ENCODE measurements at places on chromosomes 11 and 22.

- no peak for DNase-seq
These were observed 25.3 kb upstream of the CBX7 start for GRCh38 chr22:39177791-39178190.

- DNase-seq, result no peak
These were observed 44.3 kb downstream of the ZNRF3 start for GRCh38 chr22:28927630-28928029.

GRCh38 chr22:30187094-30187493, 59.5 kb downstream of the LIF start:
- no peak for DNase-seq

GRCh38 chr11:105054723-105055493, 9.8 kb upstream of the CARD16 start:
- no peak for DNase-seq

GRCh38 chr11:11841116-11841722, 553 bp upstream of the USP47 start:
- DNase-seq, result peak; percentile 81

GRCh38 chr11:63680834-63681320, 423 bp upstream of the RTN3 start:
- no peak for DNase-seq
